ENCODE measurements at places on chromosomes 3 and 15.

DNA sequence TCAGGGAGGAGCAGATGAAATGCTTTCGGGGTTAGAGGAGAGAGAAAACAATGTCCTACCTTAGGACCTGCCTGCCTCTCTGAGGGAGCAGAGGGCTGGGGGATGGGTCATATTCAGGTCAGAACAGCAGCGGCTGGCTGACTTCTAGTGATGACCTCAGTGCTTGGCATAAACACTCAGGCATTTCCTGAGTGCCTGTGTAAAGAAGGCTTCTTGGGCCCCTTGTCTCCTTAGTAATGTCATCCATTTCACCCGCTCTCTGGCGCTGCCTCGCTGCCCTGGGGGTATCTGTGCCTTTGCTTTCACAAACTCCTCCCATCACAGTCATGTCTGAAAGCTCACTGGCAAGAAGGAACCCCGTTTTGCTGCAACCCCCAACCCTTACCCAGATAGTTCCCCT lies 82.9 kb upstream of the GSK3B start:
- peak; percentile 68 for DNase-seq

DNA sequence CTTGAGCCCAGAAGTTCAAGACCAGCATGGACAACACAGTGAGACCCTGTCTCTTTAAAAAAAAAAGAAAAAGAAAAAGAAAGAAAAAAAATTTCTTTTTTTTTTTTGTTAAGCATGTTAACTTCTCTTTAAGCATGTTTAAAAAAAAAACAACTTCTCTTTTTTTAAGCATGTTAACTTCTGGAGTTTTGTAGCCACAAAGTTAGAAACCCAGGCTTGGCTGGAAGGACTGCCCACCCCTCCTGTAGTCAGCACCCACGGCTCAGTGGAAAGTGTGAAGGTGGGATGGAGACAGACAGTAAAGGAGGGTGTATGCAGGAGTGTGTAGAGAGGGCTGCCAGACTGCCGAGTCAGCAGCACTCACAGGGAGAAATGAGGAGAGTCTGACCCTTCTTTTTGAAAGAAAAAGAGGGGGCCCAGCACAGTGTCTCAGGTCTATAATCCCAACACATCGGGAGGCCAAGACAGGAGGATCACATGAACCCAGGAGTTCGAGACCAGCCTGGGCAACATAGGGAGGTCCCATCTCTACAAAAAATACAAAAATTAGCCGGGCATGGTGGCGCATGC lies 33.2 kb downstream of the GOLGA8S start:
- no peak for DNase-seq

DNA sequence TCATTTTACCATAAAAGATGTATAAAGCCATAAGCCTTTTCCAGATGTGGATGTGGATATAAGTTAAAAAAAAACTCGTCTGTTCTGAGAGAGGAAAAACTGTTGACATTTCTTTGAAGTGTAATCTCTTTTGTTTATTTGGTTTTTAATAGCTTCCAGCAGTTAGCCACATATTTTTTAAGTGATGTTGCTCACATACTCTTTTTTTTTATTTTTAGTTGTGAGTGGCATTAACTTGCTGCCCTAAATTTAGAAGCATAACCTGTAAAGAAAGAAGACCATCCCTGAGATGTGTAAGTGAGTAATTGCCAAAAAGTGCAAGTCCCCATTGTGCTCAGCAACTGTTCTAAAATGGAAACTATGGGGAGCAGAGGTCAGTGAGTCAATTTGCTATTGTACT lies 415.9 kb upstream of the MDFIC2 start:
- no peak for DNase-seq

DNA sequence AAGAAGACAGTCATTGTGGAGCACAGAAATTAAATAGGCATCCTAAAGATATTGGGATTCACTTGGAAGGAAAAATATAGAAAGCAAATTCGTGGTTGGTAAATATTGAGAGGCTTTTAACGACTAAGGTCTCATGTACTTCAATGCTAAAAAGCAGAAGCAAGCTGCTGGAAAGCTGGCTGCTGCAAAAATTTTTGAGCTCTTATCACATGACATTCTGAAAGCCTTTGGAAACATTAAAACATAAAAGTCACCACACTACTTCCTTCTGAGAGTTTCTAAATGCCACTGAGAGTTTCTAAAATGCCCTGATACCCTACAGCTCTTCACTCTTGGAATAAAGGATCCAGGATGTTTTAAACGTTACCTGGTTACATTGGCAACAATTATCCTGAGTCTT lies 39.0 kb upstream of the CBLB start:
- DNase-seq, result no peak

DNA sequence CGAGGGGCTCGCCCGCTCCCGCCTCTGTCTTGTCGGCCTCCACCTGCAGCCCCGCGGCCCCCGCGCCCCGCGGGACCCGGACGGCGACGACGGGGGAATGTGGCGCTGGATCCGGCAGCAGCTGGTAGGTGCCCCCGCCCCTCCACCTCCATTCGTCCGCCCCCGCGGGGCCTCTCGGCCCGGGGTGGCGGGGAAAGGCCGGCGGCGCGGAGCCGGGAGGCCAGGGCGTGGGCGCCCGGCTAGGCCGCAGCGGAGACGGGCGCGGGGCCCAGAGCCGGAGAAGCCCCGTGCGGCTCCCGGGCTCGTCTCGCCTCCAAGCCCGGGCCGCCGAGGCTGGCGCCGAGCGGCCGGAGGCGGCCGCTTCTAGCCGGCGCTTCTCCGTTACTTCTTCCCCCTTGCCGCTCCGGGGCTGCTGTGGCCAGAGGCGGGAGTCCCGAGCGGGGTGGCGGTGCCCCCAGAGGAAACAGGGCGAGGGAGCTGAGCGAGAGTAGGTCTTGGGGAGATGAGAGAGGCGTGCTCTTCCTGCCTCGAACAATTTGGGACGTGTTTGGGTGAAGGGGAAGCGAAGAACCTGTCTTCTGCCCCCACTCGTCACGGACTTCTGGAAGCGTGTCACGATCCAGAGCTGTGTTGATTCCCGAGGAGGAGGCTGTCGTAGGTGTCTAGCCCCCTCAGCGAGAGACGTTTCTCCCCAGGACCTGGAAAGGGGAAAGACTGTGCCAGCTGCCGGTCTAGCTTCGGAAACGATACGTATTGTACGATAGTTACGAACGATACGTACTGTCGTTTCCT lies 555 bp downstream of the ATP11B start:
- peak; percentile 20 for DNase-seq

All from brain microvascular endothelial cell (primary cell).